Ovary (tissue), 10 donors: ENCODE measurements at places on chromosomes 7 and 10. TPM values are rescaled to one million over a fixed set of nuclear protein-coding genes. Genes with fewer than 3 reads are reported as not detected.
A peak's percentile ranks its signal among the peaks of the same experiment; 100 is the strongest.

DNA sequence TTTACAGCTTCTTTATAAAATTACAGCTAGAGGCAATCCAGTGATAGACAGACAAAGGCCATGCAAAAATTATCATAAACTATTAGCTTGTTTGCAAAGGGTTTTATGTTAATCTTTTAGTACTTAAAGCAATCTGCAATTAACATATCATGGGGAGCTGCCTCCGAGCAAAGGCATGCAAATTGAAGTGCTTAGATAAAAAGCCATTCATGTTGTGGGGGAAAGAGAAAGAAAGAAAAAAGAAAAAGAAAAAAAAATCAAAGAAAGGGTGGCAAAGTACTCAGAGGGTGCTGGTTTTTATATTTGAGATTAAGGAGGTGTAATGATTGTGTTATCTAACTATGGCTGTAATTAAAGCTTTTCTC lies 799.5 kb downstream of the LRMDA start:
- no peak overlapping the region for H3K4me3 ChIP-seq
- H3K27me3 ChIP-seq, result no peaks in the 10 kb centered on the region
- no peaks in the 10 kb centered on the region for H3K36me3 ChIP-seq
- DNase-seq, result no peak
- peaks cover 3% of the 10 kb centered on the region for H3K4me1 ChIP-seq

DNA sequence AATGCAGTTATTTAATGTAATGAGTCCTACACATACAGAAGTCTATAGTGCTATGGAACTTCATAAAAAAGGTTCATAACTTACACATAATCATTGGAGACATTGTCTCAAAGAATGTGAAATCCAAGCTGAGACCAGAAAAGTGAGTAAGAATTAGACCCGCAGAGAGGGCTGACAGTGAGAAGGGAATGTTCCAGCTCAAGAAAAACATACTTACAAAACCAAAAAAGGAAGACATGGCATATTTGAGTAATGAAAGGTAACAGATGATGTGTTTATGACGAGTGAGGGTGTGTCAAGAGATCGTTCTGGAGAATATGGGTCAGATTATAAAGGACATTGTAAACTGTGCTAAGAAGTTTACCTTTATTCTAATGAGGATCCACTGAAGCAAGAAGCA lies 566.5 kb downstream of the ATRNL1 start:
- H3K36me3 ChIP-seq, result no peaks in the 10 kb centered on the region
- no peaks in the 10 kb centered on the region for H3K27me3 ChIP-seq
- no peaks in the 10 kb centered on the region for H3K4me1 ChIP-seq
- no peak for DNase-seq

DNA sequence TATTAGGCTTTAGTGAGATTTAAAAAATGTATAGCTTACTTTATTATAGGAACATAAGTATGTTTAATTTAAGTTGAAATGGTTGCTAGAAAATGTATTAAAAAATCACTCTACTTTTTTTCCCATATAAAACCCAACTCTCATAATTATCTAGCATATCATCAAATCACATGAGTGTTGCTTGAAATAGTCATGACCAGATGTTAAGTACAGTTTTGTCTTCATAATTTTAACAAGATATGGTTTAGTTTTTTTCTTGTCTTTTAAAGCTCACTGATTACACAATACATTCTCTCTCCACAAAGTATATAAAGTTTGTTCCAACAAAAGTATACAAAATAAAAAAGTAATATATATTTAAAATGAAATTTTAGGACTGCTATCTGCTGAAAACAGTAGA lies 82.8 kb downstream of the HGF start:
- DNase-seq, result no peak
- H3K27ac ChIP-seq, result no peak overlapping the region
- H3K4me3 ChIP-seq, result no peak overlapping the region
- H3K4me1 ChIP-seq, result no peaks in the 10 kb centered on the region

- no peaks in the 10 kb centered on the region for H3K36me3 ChIP-seq
- H3K27ac ChIP-seq, result no peak overlapping the region
- H3K4me1 ChIP-seq, result no peaks in the 10 kb centered on the region
- H3K27me3 ChIP-seq, result no peaks in the 10 kb centered on the region
- H3K4me3 ChIP-seq, result no peak overlapping the region
Observed at GRCh38 chr7:22116451-22117030, 170.8 kb upstream of the CDCA7L start.

DNA sequence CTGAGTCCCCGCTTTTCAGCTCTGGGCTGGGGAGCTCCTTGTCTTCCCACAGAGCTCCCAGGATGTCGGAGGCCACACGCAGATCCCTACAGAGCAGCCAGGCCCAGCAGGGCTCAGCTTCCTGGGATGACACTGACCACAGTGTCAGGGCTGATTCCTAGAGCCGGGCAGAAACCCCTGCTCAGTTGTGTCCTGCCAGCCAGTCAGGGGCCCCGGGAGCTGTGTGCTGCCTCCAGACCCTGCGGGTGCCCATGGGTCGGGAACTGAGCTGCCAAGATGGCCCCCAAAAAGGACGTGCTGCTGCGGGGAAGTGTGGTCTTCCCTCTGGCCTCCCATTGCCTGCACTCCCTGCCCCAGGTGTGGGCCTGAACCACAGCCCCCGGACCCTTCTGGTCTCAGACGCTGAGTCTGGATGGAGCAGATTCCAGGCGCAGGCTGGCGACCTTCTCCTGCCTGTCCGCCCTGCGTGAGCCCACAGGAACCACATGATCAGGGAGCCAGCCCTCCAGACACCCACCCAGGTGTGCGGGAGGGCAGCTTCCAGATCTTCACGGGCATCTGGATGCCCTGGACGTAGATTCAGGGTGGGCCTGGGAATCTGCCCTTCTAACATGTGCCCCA lies 217.4 kb downstream of the MAD1L1 start:
- H3K4me1 ChIP-seq, result peaks cover 11% of the 10 kb centered on the region
- no peak overlapping the region for H3K4me3 ChIP-seq
- no peaks in the 10 kb centered on the region for H3K36me3 ChIP-seq
- no peaks in the 10 kb centered on the region for H3K27me3 ChIP-seq
- H3K27ac ChIP-seq, result no peak overlapping the region

- no peaks in the 10 kb centered on the region for H3K27me3 ChIP-seq
- no peak overlapping the region for H3K27ac ChIP-seq
- H3K36me3 ChIP-seq, result no peaks in the 10 kb centered on the region
- DNase-seq, result peak; percentile 30
- peaks cover 25% of the 10 kb centered on the region for H3K4me1 ChIP-seq
Observed at GRCh38 chr7:37285706-37286453, 162.8 kb downstream of the ELMO1 start.

DNA sequence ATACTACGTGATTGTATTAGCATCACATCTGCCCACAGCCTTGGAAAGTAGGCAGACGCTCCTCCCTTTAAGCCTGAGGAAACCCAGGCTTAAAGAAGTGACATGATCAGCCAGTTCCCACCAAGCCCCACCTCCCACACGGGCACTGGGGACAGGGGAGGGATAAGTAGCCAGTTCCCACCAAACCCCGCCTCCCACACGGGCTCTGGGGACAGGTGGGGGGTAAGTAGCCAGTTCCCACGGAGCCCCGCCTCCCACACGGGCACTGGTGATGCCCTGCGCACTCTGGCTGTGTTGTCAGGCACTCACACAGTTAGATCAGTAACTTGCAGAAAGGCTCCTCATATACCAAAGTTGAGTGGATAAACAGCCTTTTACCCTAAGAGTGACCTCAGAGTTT lies 606.8 kb downstream of the PTPRN2 start:
- no peak for DNase-seq
- H3K36me3 ChIP-seq, result no peaks in the 10 kb centered on the region
- no peaks in the 10 kb centered on the region for H3K27me3 ChIP-seq
- H3K27ac ChIP-seq, result no peak overlapping the region

- no peaks in the 10 kb centered on the region for H3K36me3 ChIP-seq
- H3K4me1 ChIP-seq, result no peaks in the 10 kb centered on the region
- H3K27ac ChIP-seq, result no peak overlapping the region
Observed at GRCh38 chr7:140683657-140684056, 10.9 kb downstream of the ADCK2 start.

DNA sequence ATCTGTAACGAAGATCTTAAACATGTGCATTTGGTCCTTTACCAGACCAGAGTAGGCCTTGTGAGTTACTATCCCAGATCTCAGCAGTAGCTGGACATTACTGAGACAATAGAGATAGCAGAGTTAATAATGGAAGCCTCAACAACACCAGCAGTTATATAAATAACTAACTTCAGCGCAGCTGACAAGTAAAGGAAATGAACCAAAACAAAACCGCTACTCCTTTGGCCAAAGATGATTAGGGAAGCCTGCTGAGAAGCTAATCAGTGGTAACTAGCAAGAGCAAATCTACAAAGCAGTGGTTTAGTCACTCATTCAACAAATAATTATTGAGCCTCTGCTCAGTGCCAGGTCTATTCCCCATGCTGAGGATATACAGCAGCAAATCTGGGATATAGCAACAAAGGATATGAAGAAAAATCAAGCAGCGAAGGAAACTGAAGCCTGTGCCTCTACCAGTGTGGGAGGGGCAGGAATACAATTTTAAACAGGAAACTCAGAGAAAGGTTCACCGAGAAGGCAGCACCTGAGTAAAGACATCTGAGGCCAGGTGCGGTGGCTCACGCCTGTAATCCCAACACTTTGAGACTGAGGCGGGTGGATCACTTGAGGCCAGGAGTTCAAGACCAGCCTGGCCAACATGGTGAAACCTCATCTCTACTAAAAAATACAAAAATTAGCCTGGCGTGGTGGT lies 103.6 kb downstream of the ELMO1 start:
- DNase-seq, result no peak
- no peaks in the 10 kb centered on the region for H3K27me3 ChIP-seq
- H3K4me3 ChIP-seq, result no peak overlapping the region

- no peaks in the 10 kb centered on the region for H3K27me3 ChIP-seq
- no peaks in the 10 kb centered on the region for H3K4me1 ChIP-seq
- H3K27ac ChIP-seq, result no peak overlapping the region
- no peak overlapping the region for H3K4me3 ChIP-seq
Observed at GRCh38 chr10:30728766-30729165, 99.2 kb upstream of the LYZL2 start.

DNA sequence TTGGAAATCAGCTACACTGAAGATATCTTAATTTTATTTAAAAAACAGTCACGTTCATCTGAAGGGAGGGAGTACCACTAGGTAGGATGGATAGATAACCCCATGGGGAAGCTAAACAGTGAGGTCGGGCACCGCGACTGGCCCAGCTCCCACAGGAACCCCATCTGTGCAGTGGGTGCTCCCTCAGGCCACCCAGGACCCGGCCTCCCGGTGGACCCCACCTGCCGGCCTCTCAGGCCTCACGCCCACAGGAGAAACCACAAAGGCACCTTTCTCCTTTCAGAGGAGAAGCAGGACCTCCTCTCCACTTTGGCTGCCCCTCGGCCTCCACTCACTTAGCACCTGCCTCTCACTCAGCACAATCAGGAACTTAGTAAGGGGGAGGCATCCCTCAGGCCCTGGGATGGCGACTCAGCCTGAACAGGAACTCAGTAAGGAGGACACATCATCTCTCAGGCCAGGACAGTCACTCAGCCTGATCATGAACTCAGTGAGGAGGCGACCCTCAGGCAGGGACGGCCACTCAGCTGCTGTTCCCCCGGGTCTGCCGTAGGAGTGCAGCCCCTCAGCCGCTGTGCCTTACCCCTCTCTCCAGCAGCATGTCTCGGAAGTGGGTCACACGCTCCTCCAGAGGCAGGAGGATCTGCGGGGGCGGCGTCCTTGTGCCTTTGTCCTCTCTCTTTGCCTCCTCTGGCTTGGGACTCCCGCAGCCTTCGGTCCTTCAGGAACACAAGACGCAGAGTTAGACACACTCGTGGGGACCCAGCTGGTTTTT lies 195.1 kb downstream of the TCERG1L start:
- no peak for DNase-seq
- no peaks in the 10 kb centered on the region for H3K4me1 ChIP-seq
- H3K27ac ChIP-seq, result no peak overlapping the region
- no peaks in the 10 kb centered on the region for H3K36me3 ChIP-seq
- H3K4me3 ChIP-seq, result no peak overlapping the region

GRCh38 chr7:6026011-6026819 lies 5.0 kb upstream of the ANKRD61 start:
- no peaks in the 10 kb centered on the region for H3K4me1 ChIP-seq
- H3K27me3 ChIP-seq, result no peaks in the 10 kb centered on the region
- H3K27ac ChIP-seq, result no peak overlapping the region
- DNase-seq, result no peak
- no peak overlapping the region for H3K4me3 ChIP-seq
- H3K36me3 ChIP-seq, result no peaks in the 10 kb centered on the region

DNA sequence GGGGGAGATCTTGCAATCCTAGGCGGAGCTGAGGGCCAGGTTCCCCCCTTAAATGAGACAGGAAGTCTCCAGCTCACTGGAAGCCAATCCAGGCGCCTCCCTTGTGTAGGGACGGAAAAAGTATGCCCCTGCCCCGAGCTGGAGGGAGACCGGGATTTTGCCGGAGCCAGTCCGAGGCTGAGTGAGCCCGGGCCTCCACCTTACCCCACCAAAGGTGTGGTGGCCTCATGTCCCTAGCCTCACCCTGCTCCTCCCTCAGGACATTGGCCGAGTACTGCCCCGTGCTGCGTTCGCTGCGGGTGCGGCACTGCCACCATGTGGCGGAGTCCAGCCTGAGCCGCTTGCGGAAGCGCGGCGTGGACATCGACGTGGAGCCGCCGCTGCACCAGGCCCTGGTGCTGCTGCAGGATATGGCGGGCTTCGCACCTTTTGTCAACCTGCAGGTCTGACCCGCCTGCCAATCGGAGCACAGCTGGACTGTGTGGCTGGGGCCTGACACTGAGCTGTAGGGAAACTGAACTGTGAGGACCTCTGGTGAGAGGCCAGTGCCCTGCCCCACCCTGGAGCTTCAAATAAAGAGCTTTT lies 2.0 kb downstream of the FBXL15 start:
- H3K36me3 ChIP-seq, result no peaks in the 10 kb centered on the region
- peak; percentile 69 for DNase-seq
- H3K27me3 ChIP-seq, result no peaks in the 10 kb centered on the region
- H3K4me1 ChIP-seq, result peaks cover 21% of the 10 kb centered on the region
- peak overlapping the region; percentile 98 for H3K4me3 ChIP-seq

DNA sequence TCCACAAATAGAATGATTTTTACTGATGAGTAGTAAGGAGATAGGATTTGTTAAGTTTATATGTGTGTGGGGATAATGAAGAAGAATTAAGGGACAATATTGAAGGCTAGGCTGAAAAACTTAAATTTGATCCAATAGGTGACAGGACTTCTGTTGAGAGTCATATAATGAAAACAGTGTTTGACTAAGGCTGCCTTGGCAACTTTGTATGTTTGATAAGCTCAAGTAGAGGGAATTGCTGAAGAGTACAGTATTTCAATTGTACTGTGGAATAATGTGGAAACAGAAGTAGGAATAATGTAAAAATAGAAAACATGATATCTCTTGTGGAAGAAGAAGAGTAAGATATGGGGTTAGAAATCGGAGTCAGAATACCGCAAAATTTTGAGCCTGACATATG lies 10.5 kb downstream of the R3HCC1L start:
- no peaks in the 10 kb centered on the region for H3K27me3 ChIP-seq
- no peak overlapping the region for H3K27ac ChIP-seq
- H3K4me3 ChIP-seq, result no peak overlapping the region
- no peak for DNase-seq
- H3K4me1 ChIP-seq, result no peaks in the 10 kb centered on the region

The GRID1 gene
- 2.0 TPM for total RNA-seq

The CPVL gene
- 14.0 TPM for total RNA-seq

The OR6V1 gene
- not detected for total RNA-seq

The UCN3 gene
- not detected for total RNA-seq

The ABCB1 gene
- 13.2 TPM for total RNA-seq

The SPDYE5 gene
- total RNA-seq, result 0.20 TPM

The SPDYE8 gene
- not detected for total RNA-seq

The HELLS gene
- total RNA-seq, result 14.4 TPM

The COMMD3 gene
- 31.4 TPM for total RNA-seq
